ENCODE measurements at places on chromosomes 7 and 10. TPM values are rescaled to one million over a fixed set of nuclear protein-coding genes. Genes with fewer than 3 reads are reported as not detected.

The C10orf53 gene
- not detected for total RNA-seq

The TDRD1 gene
- total RNA-seq: not detected

The PGAM2 gene
- total RNA-seq: not detected

The TSC22D4 gene
- total RNA-seq: 30.7 TPM

The ADIRF gene
- total RNA-seq: 17.6 TPM

The SPDYE8 gene
- total RNA-seq: not detected
